Glutamatergic neuron (in vitro differentiated cells): ENCODE measurements at places on chromosomes 7 and 10. TPM values are rescaled to one million over a fixed set of nuclear protein-coding genes. Genes with fewer than 3 reads are reported as not detected.

DNA sequence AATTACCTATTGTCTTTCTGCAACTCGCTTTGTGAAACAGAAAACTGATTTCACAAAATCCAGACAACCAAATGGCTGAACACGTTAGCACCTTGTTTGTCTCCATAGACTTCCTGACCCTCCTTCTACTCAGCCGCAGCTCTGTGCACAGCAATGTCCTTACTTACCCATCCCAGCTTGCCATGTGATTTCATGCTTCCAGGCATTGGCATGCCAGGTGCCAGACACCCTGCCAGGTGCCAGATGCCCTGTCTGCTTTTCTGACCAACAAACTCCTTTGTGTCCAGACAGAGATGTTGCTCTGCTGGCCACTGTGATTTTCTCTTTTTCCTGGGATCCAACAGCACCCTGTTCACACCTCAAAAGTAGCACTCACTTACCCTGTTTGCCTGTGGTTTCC lies 16.1 kb upstream of the FAM170B start:
- H3K4me3 ChIP-seq = no peak overlapping the region
- H3K27ac ChIP-seq = no peak overlapping the region
- H3K27me3 ChIP-seq = peaks cover 2% of the 10 kb centered on the region
- peaks cover 11% of the 10 kb centered on the region for H3K36me3 ChIP-seq

- H3K4me3 ChIP-seq = no peak overlapping the region
- DNase-seq = no peak
- H3K36me3 ChIP-seq = no peaks in the 10 kb centered on the region
- peaks cover 18% of the 10 kb centered on the region for H3K4me1 ChIP-seq
- no peaks in the 10 kb centered on the region for H3K27me3 ChIP-seq
Observed at GRCh38 chr7:28573651-28574301, 161.5 kb downstream of the CREB5 start.

DNA sequence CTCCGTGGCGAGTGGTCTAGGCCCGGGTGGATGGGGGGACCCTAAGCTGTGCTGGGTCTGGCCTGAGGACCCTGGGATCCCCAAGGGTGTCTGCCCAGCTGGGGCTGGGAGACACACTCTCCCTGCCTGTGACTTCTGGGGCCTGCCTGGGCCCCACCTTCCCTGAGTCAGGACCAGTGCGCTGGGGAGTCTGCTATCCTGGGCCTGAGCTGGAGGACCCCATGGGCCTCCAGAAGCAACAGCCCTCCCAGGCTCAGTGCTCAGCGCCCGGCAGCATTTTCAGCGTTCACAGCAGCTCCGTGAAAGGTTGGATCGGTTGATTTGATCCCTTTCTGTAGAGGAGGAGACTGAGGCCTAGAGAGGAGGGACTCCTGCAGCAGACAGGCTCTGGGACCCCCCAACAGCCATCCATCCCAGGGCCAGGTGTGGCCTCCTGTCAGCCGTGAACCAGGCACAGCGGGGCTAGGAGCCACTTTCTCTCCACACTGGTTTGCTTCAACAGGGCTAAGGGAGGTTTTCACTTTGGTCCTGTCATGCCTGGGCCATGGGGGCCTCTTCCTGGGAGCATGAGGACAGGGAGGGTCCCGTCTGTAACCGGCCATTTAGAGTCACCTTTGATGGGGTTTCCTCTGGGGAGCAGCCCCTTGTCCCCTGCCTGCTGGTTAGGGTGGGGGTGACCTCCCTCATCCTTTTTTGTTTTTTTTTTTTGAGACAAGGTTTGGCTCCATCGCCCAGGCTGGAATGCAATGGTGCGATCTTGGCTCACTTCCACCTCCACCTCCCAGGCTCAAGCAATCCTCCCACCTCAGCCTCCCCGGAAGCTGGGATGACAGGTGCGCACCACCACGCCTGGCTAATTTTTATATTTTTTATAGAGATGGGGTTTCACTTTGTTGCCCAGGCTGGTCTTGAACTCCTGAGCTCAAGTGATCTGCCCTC lies 12.4 kb downstream of the FOXL3 start:
- no peak overlapping the region for H3K27ac ChIP-seq
- peaks cover 6% of the 10 kb centered on the region for H3K36me3 ChIP-seq
- H3K4me3 ChIP-seq = no peak overlapping the region
- peaks cover 11% of the 10 kb centered on the region for H3K27me3 ChIP-seq
- H3K4me1 ChIP-seq = no peaks in the 10 kb centered on the region

Gene PPP1R17
- 657 TPM for total RNA-seq

DNA sequence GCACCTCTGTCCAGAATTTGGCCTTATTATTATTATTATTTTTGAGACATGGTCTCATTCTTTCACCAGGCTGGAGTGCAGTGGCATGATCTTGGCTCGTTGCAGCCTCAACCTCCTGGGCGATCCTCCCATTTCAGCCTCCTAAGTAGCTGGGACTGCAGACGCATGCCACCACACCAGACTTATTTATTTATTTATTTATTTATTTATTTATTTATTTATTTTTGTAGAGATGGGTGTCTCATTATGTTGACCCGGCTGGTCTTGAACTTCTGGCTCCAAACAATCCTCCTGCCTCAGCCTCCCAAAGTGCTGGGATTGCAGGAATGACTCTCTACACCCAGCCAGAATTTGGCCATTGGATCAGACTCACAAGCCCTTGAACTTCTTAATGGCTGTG lies 6.4 kb downstream of the BLNK start:
- H3K27ac ChIP-seq = no peak overlapping the region
- no peak for DNase-seq
- H3K4me1 ChIP-seq = peaks cover 13% of the 10 kb centered on the region
- H3K27me3 ChIP-seq = peaks cover 4% of the 10 kb centered on the region

DNA sequence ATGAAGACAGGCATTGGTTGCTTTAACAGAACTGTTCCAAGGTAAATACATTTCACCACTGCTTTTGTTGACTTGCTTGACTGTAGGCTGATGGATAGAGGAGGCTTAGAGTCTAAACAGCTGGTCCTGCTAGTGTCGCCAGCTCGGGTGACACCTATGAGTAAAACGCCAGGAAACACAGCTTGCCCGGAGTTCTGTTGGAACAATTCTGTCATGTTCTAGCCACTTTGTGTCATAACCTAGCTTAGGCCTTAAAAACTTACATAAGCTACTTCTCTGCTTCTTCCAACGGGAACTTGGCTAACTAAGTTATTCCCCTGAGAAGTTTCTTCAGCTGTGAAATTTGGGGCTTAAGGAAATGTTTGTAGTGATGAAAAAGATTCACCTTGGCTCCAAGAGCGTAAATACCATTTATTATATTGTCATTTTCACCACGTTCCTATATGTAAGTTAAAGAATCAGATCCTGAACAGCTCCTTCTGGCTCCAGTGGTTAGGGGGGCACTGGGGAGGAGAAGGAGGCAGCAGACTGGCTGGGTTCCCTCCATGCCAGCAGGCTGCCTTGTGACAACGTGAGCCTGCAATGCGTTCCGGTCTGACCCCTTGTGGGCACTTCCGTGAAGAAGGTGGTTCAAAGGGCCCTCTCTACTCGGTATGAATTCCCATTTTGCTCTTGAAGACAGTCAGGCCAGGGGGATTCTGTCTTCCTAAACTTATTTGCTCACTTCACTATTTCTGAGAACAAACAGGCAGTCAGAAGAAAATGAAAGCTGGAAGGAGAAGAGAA lies 253.2 kb downstream of the BMPER start:
- no peak overlapping the region for H3K4me3 ChIP-seq
- no peak for DNase-seq
- H3K27ac ChIP-seq = no peak overlapping the region
- H3K27me3 ChIP-seq = no peaks in the 10 kb centered on the region
- H3K36me3 ChIP-seq = peaks cover 4% of the 10 kb centered on the region
- no peaks in the 10 kb centered on the region for H3K4me1 ChIP-seq

Gene SPOCK2
- 362 TPM for total RNA-seq

Gene UPK3B
- 6.5 TPM for total RNA-seq

DNA sequence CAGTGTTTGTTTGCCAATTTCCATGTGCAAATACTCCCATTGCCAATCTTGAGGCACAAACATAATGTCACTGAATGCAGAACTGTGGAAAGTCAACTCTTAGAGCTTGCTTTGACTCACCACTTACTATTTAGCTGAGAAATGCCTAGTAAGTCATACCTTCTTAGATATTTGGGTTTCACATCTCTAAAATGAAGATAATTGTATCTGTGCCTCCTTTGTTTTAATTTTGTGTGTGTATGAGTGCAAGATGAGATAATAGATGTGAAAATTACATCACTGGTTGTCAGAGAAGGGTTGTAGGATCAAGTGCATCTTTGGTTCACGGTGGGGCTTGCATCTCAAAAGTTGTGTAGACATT lies 407.5 kb downstream of the INHBA start:
- H3K4me3 ChIP-seq = no peak overlapping the region
- no peaks in the 10 kb centered on the region for H3K36me3 ChIP-seq
- no peak overlapping the region for H3K27ac ChIP-seq
- peaks cover 2% of the 10 kb centered on the region for H3K4me1 ChIP-seq
- DNase-seq = no peak

- DNase-seq = no peak
- H3K27ac ChIP-seq = no peak within 1 kb of the TSS
- peaks cover 8% of the 10 kb centered on the region for H3K27me3 ChIP-seq
- H3K36me3 ChIP-seq = no peaks in the 10 kb centered on the region
Observed at GRCh38 chr7:150450491-150451001, at the start of gene GIMAP8. TSS of gene GIMAP8 (plus strand) at chr7:150450630. CDS start at chr7:150466699, 16,069 bp downstream.

- DNase-seq = no peak
- peaks cover 3% of the 10 kb centered on the region for H3K27me3 ChIP-seq
- peaks cover 5% of the 10 kb centered on the region for H3K36me3 ChIP-seq
Observed at GRCh38 chr10:114064151-114065048, 20.7 kb downstream of the ADRB1 start.

DNA sequence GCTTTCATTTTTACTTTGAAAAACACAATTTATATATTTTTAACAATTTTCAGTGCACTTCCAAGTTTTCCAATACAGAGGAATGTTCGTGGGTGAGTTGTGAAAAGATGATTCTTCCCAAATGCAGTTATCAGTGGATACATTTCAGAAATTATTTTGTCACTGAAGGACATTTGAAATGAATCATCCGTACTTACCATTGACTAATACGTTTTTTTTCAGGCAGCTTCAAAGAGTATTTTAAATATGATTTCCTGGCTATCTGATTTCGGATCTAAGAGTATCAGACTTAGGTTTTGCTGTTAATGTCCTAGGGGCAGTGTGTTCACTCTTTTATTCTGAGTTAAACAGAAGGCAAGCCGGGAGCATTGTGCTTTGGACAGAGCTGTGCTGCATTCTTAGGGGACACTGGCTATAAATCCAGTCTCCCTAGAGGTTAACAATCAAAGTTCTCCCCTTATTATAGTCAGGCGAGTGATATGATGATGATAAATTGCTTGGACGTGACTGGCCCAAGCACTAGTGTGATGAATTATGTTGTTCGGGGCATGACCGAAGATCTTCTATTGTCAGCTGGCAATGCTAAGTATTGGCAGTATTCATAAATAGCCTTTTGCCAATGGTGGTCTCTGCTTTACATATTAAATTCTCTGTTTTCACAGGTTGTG lies 4.5 kb downstream of the PTER start:
- H3K27ac ChIP-seq = no peak overlapping the region
- H3K27me3 ChIP-seq = no peaks in the 10 kb centered on the region
- H3K4me3 ChIP-seq = no peak overlapping the region
- no peak for DNase-seq

DNA sequence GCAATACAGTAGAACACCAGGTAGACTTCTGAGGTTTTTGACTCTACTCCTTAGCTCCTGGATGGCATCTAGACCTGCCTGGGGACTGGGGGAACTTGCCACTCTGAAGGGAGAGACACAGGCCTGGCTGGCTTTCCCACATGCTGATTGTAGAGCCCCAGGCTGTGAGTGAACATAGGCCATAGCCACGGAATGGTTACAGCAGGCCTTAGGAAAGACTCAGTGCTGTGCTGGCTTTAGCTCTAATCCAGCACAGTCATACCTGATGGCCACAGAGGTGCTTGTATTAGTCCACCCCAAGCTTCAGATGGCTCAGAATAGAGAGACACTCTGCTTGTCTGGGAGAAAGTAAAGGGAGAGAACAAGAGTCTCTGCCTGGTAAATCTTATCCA lies 35.0 kb upstream of the ARHGAP12 start:
- H3K4me3 ChIP-seq = no peak overlapping the region
- no peaks in the 10 kb centered on the region for H3K27me3 ChIP-seq
- peaks cover 10% of the 10 kb centered on the region for H3K4me1 ChIP-seq
- no peak for DNase-seq
- peaks cover 7% of the 10 kb centered on the region for H3K36me3 ChIP-seq

DNA sequence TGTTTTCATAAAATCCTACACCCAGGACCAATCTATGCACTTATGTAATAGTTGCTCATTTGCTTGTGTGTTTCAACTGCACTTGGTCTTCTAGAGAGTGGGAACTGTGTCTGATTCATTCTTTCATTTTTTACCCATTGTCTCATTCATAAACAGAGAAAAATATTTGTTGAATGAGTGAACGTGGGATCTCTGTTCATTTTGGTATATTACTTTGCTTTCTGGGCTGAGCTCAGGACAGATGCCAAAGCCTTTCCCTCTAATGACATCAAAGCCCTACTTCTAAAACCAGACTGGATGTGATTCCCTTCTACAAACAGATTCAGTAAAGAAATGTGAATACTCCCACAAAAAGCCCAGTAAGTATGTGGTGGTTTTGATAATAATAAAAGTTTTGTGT lies 145.2 kb downstream of the ST7 start:
- no peak for DNase-seq
- no peaks in the 10 kb centered on the region for H3K36me3 ChIP-seq
- peaks cover 28% of the 10 kb centered on the region for H3K4me1 ChIP-seq
- H3K27me3 ChIP-seq = peaks cover 3% of the 10 kb centered on the region

DNA sequence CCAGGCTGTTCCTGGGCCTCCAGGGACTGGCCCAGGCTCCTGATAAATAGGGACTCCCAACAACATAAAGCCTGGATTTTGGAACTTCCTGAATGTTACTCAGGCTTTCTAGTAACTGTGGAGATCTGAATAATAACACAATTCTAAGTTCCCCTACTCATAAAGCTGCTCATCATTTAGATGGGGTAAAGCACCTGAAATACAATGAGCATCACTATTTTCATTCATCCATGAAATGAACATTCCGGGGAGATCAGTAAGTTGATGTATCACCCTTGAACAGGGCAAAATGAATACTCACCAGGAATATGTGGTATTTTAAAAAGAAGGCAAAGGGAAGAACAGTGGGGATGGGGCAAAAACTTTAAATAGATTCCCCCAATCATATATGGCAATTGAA lies 48.3 kb upstream of the ATRNL1 start:
- H3K27ac ChIP-seq = no peak overlapping the region
- no peaks in the 10 kb centered on the region for H3K4me1 ChIP-seq
- DNase-seq = no peak
- no peaks in the 10 kb centered on the region for H3K36me3 ChIP-seq
- H3K4me3 ChIP-seq = no peak overlapping the region
- H3K27me3 ChIP-seq = no peaks in the 10 kb centered on the region
